ENCODE measurements at places on chromosomes 1 and 21. TPM values are rescaled to one million over a fixed set of nuclear protein-coding genes. Genes with fewer than 3 reads are reported as not detected.

GRCh38 chr1:229288516-229288915 lies 17.6 kb downstream of the RAB4A start:
- H3K27ac ChIP-seq, result no peak overlapping the region
- no peak for DNase-seq
- no peak overlapping the region for H3K4me3 ChIP-seq
- H3K4me1 ChIP-seq, result peaks cover 37% of the 10 kb centered on the region
- H3K36me3 ChIP-seq, result peaks cover 20% of the 10 kb centered on the region
- peaks cover 2% of the 10 kb centered on the region for H3K27me3 ChIP-seq

DNA sequence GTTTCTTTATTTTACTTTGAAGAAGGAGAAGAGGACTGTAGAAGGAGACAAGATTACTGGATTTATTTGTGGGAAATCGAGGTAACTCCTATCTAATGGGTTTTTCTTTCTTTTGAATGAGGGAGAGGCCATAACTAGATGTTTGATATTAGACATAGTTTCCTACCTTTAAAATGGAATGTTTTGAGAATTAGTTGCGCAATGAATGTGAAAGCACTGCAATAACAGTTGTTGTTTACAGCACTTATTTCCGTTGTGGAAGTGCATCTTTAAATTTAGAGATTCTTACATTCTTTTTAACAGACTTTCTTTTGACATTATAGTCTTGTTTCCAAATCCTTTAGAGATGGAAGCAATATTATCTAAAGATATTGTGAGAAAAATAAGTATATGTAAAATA lies 229.0 kb downstream of the SRGAP2C start:
- H3K4me3 ChIP-seq, result no peak overlapping the region
- peaks cover 10% of the 10 kb centered on the region for H3K27me3 ChIP-seq
- no peak overlapping the region for H3K27ac ChIP-seq
- H3K36me3 ChIP-seq, result no peaks in the 10 kb centered on the region
- DNase-seq, result no peak

The BRDT gene
- polyA plus RNA-seq, result not detected

DNA sequence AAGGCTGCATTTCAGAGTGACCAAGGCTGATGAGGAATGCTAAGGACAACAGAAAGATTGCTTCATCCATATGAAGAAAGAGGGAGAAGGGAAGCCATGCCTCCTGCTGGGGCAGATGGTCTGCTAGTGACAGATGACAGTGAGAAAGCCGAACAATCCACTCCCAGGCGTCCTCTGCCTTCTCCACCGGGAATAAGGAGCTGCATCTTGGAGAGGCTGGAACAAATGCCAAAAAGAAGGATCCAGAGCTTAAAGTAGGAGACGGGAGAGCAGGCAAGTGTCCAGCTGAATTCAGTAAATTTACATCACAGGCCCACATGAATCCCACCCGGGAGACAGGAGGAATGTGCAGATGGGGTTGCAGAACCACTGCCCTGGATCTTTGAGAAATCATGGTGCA lies 33.4 kb downstream of the DDX20 start:
- H3K4me3 ChIP-seq, result no peak overlapping the region
- H3K27me3 ChIP-seq, result peaks cover 3% of the 10 kb centered on the region
- no peak overlapping the region for H3K27ac ChIP-seq
- no peak for DNase-seq

DNA sequence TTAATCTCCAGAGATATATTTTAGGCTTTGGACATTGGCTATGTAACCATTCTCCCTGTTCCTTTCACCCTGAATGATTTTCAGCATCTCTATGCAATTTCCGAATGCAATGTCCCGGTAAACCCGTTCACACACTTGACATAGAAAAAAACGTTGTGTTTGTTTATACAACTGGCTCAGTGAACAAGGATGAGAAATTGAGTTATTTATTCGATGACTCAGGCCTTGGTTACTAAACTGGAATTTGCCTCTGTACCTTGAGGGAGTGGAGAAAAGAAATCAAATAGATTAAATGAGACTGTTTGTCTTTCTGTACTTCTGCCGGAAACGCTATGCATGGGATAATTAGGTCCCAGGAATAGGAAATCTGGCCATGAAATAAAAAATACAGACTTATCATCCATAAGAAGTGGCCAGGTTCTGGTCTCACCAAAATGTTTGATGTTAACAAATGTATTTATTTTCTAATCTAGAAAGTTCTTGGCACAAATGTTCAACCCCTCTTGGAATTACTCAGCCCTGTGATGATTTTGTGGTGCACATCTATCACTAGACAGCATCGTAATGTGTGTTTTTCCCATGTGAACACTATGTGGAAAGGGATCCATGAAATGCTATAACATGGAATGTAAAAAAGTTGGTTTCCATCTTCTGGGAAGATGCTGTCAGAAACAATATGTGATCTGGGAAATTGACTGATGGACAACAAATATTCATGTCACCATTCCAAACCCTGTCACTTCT lies 253.9 kb downstream of the DUSP10 start:
- no peaks in the 10 kb centered on the region for H3K4me1 ChIP-seq
- H3K27me3 ChIP-seq, result no peaks in the 10 kb centered on the region
- H3K27ac ChIP-seq, result no peak overlapping the region
- DNase-seq, result no peak

DNA sequence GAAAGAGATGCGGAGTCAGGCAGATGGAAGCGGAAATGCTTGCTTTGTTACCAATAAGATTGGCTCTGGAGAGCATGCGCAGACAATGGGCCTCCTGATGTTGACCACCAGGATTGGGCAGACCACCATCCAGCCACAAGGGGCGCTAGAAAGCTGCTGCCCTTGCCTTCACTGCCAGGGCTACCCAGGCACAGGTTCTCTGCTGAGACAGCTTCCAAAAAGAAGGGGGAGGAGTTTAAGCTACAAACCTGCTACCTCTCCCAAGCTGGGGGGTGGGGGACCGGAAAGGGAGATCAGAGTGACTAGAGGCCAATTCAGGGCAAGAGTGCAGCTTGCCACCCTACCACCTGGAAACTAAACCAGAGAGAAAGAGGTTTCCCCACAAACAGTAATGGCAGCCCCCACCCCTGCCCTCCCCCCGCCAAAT lies 369.7 kb downstream of the RRAGC start:
- H3K36me3 ChIP-seq, result no peaks in the 10 kb centered on the region
- H3K27me3 ChIP-seq, result peaks cover 5% of the 10 kb centered on the region
- no peak overlapping the region for H3K27ac ChIP-seq
- DNase-seq, result peak; percentile 16

The PRAMEF11 gene
- polyA plus RNA-seq, result not detected

DNA sequence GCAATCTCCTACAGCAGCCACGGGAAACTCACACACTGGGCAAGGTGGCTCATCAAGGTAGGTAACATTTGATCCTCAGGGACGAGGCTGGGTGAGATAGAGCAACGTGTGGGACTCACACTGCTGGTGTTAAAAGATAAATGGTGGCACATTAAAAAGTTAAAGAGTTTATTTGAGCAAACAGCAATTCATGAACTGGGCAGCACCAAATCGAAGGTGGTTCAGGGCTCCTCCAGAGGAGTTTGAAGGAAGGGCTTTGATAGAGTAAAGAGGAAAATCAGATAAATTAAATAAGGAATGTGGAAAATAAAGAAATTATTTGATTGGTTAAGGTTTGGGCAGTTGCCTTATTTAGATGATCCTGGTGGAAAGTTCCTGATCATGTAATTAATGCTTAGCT lies 23.6 kb upstream of the TMEM51 start:
- H3K4me1 ChIP-seq, result no peaks in the 10 kb centered on the region
- H3K27ac ChIP-seq, result no peak overlapping the region
- no peaks in the 10 kb centered on the region for H3K36me3 ChIP-seq
- no peak for DNase-seq
- peaks cover 8% of the 10 kb centered on the region for H3K27me3 ChIP-seq
- no peak overlapping the region for H3K4me3 ChIP-seq

DNA sequence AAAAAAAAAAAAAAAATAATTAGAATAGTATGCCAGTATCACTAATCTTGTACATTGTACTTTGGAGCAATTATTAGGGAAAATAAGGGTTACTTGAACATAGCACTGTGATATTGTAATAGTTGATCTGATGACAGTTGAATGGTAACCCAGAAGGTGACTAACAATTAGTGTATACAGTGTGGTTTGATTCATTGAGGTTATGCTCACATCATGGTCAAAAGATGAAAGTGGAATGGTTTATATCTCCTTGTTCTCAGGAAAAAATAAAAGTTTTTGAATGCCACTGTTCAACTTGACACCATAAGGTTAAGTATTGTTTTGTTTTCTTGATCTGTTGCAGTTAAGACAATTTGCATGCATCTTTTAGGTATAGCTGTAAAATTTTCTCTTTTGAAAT lies 87.0 kb downstream of the GPR52 start:
- H3K4me1 ChIP-seq, result no peaks in the 10 kb centered on the region
- H3K4me3 ChIP-seq, result no peak overlapping the region
- no peak overlapping the region for H3K27ac ChIP-seq
- H3K36me3 ChIP-seq, result peaks cover 27% of the 10 kb centered on the region
- no peak for DNase-seq

GRCh38 chr1:3685222-3685621 lies 32.9 kb downstream of the TP73 start:
- H3K27me3 ChIP-seq, result peaks cover 2% of the 10 kb centered on the region
- H3K4me1 ChIP-seq, result no peaks in the 10 kb centered on the region
- no peaks in the 10 kb centered on the region for H3K36me3 ChIP-seq
- DNase-seq, result no peak
- H3K27ac ChIP-seq, result no peak overlapping the region

- H3K4me3 ChIP-seq, result no peak overlapping the region
- no peaks in the 10 kb centered on the region for H3K4me1 ChIP-seq
- no peak for DNase-seq
- H3K27ac ChIP-seq, result no peak overlapping the region
Measured at GRCh38 chr21:45575993-45576837, 34.0 kb upstream of the SLC19A1 start.

- no peak overlapping the region for H3K27ac ChIP-seq
- DNase-seq, result no peak
- no peaks in the 10 kb centered on the region for H3K36me3 ChIP-seq
- peaks cover 6% of the 10 kb centered on the region for H3K27me3 ChIP-seq
Measured at GRCh38 chr1:18719786-18720451, 89.3 kb downstream of the PAX7 start.

DNA sequence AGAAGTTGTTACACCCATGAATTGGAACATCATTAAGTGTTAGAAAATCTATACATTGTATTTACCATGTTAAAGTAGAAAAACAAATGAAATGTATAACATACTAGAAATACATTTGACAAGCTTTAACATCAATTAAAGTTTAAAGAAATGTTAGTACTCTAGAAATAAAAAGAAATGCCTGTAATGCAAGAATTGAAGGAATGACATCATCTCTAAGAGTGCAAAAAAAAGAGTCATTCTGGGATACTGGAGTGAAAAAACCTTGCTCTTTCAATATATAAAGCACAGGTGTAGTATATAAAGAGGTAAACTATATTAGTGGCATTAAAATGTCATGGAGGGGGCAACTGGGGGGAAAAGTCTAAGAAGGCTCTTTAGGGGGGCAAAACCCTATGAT lies 210.8 kb upstream of the PLD5 start:
- H3K4me3 ChIP-seq, result no peak overlapping the region
- no peaks in the 10 kb centered on the region for H3K4me1 ChIP-seq
- no peak overlapping the region for H3K27ac ChIP-seq
- no peaks in the 10 kb centered on the region for H3K27me3 ChIP-seq
- no peak for DNase-seq

DNA sequence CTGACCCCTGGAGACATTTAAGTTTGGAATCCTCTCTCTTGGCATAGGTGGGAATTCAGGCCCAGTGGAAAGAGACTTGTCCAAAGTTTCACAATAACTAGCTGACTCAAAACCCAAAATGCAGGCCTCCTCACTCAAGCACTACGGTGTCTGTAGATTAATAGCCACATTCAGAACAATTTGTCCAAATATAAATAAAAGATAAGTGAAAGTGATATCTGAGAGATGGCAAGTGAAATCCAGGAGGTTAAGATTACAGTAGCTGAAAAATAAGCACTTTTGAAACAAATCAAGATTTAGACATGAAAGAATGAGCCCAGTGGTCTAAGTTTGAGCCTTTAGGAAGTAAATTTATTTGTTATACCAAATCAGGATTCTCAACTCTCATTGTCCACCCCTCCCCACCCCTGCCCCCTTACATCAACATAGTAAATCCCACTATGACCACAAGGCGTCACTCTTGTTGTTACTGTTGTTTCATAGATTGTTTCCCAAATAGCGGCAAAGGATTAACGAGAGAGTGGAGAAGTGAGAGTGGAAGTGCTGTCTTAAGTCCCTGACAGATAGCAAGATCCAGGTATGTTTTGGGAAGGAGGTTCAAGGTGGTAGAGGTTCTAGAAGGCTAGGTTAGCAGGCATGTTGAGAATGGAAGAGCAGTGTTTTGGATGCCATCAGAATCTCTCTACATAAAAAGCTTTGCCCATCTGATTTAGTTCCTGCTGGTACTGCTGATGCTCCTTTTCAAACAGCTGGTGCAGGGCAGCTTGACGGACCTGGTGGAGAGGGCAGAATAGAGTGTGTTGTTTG lies 7.1 kb upstream of the TPM3 start:
- no peaks in the 10 kb centered on the region for H3K27me3 ChIP-seq
- H3K27ac ChIP-seq, result no peak overlapping the region
- H3K36me3 ChIP-seq, result no peaks in the 10 kb centered on the region

The BARHL2 gene
- not detected for polyA plus RNA-seq

The CFAP107 gene
- not detected for polyA plus RNA-seq

GRCh38 chr1:42979036-42979430 lies 20.4 kb upstream of the SLC2A1 start:
- H3K4me3 ChIP-seq, result no peak overlapping the region
- H3K27me3 ChIP-seq, result no peaks in the 10 kb centered on the region
- no peak overlapping the region for H3K27ac ChIP-seq
- no peak for DNase-seq

DNA sequence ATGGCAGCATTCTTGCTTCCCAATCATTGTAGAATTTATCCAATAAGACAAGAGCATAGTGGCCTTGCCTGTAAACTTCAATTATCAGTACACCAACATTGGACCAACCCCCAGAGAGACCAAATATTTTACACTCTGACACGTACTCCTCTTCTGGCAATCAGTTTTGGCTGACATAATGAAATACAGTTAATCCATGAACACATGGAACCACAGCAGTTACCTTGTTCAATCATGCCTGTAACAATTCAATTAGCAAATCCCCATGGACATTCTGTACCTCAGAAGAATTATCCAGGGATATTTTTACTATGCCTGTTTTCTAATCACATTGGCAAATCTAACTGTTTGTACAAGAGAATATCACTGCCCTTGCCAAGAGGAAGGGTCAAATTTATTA lies 2162.0 kb downstream of the MRPL39 start:
- H3K36me3 ChIP-seq, result no peaks in the 10 kb centered on the region
- no peak for DNase-seq
- H3K27ac ChIP-seq, result no peak overlapping the region
- H3K27me3 ChIP-seq, result no peaks in the 10 kb centered on the region
- H3K4me1 ChIP-seq, result no peaks in the 10 kb centered on the region
- H3K4me3 ChIP-seq, result no peak overlapping the region

- no peak overlapping the region for H3K27ac ChIP-seq
- H3K4me3 ChIP-seq, result no peak overlapping the region
- H3K27me3 ChIP-seq, result peaks cover 4% of the 10 kb centered on the region
- H3K36me3 ChIP-seq, result no peaks in the 10 kb centered on the region
- H3K4me1 ChIP-seq, result peaks cover 14% of the 10 kb centered on the region
- DNase-seq, result no peak
Measured at GRCh38 chr1:86621286-86621685, 74.4 kb downstream of the CLCA4 start.
